ENCODE measurements at places on chromosomes 5 and 9. TPM values are rescaled to one million over a fixed set of nuclear protein-coding genes. Genes with fewer than 3 reads are reported as not detected.

IL9 gene
- polyA plus RNA-seq, result not detected

SLC6A3 gene
- not detected for polyA plus RNA-seq

LIX1 gene
- polyA plus RNA-seq, result not detected

DNA sequence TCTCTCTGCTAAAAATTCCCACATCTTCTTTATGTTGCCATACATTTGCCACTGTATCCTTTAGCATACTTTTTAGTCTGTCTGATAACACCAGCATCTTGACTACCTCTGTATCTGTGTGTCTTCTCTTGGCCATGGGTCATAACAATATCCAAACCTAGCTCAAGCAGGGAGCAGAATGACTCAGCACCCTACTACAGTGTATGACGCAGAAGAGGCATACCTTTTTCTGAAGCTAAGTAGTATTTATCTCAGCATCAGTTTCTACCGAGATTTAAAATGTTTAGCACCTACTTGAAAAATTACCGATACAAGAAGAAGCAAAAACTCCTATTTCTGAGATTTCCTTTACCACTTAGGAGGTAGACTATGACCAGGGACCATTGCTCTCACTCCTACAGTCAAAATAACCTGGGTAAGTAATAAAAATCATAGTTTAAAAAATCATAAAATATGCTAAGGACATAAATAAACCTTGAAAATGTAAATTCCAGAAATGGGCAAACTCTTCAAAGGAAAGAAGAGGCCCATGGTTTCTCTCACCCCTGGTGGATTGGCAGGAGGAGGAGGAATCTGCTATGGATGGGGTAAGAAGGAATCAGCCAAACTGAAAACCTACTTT, 286.5 kb downstream of the MAST4 start:
- DNase-seq, result no peak
